CD4-positive, alpha-beta T cell treated with Interleukin-4 for 4 hours (primary cell): ENCODE measurements at places on chromosomes 4 and X.

DNA sequence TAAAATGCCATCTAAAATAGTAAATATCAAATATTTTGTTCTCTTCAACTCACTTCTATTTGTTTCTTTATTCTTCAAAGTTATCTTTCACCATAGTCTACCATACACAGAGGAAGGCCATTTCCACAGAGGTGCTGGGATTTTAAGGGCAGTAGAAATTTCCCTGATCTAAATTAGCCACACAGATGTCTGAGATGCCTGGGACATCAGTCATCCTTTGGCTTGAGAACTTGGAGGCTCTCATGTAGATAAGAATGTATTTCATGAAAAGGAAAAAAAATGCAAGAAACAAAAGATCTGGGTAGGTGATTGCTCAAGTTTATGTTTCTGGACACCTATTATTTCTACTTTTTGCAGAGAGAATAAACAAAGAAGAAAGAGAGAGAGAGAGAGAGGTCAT lies 1008.2 kb downstream of the NLGN4X start:
- no peak for DNase-seq

DNA sequence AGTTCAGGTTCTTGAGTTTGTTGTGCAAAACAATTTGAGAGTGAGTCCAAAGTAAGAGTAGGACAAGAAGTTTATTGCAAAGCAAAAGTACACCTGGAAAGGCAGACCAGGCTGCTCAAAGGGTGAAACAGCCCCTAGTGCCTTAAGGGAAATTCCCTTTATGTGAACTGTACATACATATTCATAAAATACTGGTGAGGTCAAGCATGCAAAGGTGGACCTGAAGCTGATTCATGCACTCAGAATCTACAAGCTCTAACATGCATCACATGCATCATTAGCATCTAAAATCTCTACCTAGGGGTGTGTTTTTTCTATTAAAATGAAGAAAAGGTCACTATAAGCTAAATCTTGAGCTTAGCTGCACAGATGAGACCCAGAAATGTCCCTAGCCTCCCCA lies 266.9 kb downstream of the SPATA18 start:
- DNase-seq: no peak

GRCh38 chr4:40258627-40259026 lies 61.8 kb downstream of the RHOH start:
- DNase-seq: no peak

DNA sequence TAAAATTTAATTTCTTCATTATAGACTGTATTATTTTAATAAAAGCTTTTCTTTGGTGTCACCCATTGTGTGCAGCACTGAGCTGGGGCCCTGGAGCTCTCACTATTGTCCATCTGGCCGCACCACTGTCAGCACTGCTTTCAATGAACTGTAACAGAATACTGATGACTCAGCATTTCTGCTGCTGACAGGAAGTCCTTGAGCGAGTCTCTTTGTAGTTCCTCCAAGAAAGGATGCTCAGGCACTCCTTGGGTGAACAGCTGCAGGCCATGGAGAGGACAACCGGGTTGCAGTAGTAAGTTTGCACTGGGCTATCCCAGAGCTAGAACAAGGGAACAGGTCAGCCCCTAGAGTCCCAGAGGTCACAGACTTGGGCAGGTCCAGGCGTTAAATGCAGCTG lies 81.6 kb downstream of the SORBS2 start:
- DNase-seq: no peak
